ENCODE measurements at places on chromosomes 11 and 22. TPM values are rescaled to one million over a fixed set of nuclear protein-coding genes. Genes with fewer than 3 reads are reported as not detected.

- DNase-seq = no peak
Measured at GRCh38 chr22:20002636-20003035, 14.0 kb downstream of the ARVCF start.

DNA sequence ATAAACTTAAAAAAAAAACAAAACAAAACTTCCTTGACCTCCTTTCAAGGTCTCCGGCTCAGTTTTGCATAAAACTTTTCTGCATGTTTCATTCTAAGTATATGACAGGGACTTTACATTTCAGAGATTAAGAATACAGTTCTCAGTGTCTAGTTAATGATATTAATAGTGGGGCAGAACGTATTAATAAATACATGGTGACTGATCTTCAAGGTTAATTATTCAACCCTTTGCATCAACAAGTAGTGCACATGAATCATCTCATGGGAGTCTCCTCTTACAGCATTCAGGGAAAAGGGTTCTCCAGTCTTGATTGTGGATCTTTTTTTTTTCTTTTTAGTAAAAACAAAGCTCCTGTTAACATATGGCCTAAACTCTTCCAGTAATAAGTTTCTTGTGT, 146.8 kb downstream of the KIRREL3 start:
- no peak for DNase-seq

DNA sequence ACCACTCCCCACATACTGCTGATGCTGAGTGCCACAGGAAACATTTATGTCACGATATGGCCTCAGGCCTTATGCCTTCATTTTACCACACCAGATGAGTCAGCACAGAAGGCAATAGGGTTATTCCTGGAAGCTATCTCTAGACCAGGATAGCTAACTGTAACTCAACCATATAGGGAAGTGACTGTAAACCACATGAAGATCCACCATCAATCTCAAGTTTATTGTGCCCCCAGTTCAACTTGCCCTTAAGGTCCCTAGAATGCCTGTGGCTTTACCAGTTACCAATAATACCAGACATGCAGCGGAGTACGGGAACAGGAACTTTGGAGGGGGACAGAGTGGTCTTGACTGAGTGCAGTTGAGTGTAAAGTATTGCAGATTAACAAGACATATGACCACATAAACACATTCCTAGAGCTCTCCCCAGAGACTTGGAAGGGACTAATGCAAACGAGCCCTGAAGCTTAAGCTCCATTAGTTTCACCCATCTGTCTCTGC, 180.9 kb downstream of the KIF18A start:
- DNase-seq = no peak

DNA sequence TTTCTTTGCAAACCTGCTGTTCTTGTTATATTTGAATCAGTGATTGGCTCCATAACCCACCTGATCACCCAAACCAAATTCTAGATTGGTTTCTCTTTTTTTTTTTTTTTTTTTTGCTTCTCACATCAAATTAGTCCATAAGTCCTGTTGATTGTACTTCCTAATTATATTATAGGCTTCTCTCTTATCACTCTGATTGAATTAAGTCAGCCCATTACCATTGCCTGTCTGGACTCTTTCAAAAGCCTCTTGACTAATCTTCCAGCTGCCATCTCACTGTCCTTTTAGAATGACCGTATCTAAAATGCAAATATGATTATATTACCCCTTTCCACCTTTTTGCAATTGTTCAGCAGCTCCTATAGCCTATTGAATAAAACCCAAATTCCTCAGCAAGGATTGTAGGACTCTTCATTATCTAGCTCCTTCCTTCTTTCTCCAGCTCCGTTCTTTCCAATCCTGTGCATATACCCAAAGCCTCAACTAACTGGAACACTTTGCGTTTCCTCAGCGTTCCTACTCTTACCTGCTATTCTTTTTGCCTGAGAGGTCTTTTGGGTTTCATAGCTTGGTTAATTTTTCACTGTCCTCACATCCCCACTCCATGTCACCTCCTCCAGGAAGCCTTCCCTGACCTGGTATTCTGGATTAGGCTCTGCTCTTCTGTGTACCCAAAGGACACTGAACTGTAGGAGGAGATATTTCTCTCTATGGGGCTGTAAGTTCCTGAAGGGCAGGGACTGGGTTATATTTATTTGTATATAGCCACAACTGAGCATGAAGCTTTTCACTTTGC, 423.3 kb downstream of the TMEM135 start:
- DNase-seq = no peak

DNA sequence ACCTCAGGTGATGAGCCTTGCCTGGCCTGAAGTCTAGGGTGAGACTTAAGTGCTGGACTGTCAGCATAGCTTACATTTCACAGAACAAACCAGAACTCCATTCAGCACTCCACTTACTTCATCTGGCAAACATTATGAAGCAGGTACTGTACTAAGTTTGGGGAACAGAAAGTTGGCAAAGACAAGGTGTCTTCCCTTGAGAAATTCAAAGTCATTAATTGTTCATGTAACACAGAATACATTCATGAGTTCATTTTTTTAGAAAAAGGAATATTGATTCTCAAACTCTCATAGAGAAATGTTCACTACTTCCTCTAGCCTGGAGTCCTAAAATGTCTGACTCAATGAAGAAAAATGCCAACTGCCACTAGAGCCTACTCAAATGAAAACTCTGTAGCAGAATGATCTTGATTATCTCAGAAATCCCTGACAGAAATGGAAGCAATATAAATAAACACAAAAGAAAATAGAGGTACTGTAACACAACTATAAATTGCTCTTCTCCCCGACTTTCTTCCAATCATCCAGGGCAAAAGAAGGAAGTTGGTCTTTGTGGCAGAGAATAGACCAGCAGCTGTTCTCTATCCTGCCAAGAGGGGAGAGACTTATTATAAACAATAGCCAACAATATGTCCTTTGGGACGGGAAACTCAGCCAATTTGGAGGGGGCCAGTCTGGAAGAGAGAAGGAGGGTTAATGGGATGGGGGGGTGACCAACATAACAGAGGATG, 129.2 kb upstream of the MTMR2 start:
- no peak for DNase-seq

GRCh38 chr11:11584530-11584810, 37.3 kb downstream of the GALNT18 start:
- no peak for DNase-seq

- no peak for DNase-seq
Measured at GRCh38 chr11:78248191-78248590, 59.5 kb downstream of the USP35 start.

DNA sequence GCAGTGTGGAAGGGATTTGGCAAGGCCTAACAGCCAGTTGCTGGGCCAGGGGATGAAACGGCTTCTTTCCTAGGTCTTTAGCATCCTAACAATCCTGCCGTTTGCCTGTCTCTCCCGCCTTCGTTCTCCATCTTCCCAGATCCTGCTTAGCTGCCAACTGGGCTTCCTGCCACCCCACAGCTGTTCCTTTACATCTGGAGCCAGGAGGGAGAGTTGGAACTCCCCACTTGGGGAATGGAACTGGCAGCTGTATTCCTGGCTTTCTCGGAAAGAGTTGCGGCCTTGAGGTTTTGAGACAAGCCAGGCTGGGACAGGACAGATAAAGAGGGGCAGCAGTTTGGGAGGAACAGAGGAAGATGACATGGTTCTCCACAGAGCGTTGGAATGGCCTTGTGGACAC, 59.6 kb downstream of the ST3GAL4 start:
- no peak for DNase-seq

- DNase-seq = no peak
Measured at GRCh38 chr22:17339095-17339693, 30.1 kb upstream of the CECR2 start.

DNA sequence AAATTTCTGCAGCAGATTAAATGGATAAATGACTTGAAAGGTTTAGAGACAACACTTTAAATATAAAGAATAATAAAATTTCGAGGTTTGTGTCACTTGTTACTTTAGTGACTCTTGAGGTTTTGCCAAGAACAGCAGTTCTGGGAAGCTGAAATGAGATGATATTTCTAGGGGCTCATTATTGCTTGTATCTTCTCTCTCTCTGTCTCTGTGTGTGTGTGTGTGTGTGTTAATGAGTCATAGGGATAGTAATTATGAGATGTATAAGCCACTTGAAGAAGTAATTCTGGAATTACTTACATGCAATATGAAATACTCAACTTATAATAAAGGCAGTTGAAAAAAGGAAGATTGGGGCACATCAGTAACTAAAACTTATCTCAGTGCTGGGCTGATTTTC, 9.6 kb upstream of the OR10G7 start:
- no peak for DNase-seq

DNA sequence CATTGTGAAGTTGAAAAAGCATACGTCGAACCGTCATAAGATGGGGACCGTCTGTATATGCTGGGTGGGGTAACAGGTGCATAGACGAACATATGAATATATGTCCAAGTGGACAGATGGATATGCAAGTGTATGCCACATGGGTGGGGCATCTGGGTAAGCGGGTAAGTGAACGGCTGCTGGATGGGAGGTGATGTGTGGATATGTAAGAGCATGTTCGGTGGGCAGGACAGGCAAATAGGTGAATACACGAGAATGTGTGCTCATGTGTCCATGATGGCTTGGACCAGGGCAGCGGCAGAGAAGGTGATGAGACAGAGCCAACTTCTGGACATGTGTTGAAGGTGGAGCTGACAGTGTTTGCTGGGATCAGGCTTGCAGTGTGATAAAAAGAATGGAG, 12.0 kb downstream of the IFITM10 start:
- DNase-seq = no peak

DNA sequence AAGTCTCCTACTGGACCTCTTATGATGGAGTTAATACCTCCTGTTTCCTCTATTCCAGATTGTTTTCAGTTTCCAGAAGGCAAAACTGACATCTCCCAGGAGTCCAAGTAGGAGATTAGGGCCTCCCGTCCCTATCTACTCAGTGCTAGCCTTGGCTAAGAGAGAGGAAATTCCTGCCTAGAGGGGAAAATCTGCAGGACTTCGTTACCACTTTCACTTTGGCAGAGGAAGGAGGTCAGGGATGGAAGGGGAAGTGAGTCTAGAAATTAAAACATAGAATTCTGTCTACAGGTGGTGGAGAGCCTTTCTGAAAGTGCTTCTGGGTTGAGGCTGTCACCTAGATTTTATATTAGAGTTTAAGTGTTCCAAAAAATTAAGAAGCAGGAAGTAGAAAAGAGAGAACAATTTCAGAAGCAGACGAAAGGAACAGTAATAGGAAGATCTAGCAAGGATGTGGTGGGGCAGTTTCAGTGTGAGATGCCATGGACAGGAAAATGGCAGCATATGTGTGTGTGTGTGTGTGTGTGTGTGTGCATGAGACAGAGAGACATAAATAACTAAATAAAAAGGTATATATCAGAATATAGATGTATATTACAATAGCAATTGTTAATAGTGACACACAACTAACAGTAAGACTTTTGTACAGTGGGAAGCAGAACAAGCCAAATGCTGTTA, 2.4 kb upstream of the TRIM68 start:
- DNase-seq = peak; percentile 54

GRCh38 chr11:76228875-76229149, 22.5 kb upstream of the WNT11 start:
- no peak for DNase-seq

GRCh38 chr11:5197536-5197935, 2.9 kb downstream of the OR51V1 start:
- no peak for DNase-seq

GRCh38 chr22:37195921-37196320, 7.9 kb upstream of the C1QTNF6 start:
- no peak for DNase-seq

- DNase-seq = no peak
Measured at GRCh38 chr22:36741204-36741793, 34.6 kb downstream of the IFT27 start.

OR4D5 gene
- total RNA-seq = not detected

TTC36 gene
- total RNA-seq = not detected

GLYATL2 gene
- total RNA-seq = not detected

MCAM gene
- total RNA-seq = 6.9 TPM

ESAM gene
- 0.64 TPM for total RNA-seq

POU2AF2 gene
- not detected for total RNA-seq

FLRT1 gene
- 0.36 TPM for total RNA-seq

FOXRED2 gene
- total RNA-seq = 15.9 TPM

CD6 gene
- 279 TPM for total RNA-seq

MYO18B gene
- 0.29 TPM for total RNA-seq

UBQLN3 gene
- not detected for total RNA-seq

All from activated CD4-positive, alpha-beta memory T cell treated with anti-CD3 and anti-CD28 coated beads for 36 hours (primary cell).